Astrocyte of the spinal cord (primary cell): ENCODE measurements at places on chromosomes 2 and 18.

GRCh38 chr18:48226401-48226800, 182.8 kb downstream of the ZBTB7C start:
- DNase-seq: no peak

DNA sequence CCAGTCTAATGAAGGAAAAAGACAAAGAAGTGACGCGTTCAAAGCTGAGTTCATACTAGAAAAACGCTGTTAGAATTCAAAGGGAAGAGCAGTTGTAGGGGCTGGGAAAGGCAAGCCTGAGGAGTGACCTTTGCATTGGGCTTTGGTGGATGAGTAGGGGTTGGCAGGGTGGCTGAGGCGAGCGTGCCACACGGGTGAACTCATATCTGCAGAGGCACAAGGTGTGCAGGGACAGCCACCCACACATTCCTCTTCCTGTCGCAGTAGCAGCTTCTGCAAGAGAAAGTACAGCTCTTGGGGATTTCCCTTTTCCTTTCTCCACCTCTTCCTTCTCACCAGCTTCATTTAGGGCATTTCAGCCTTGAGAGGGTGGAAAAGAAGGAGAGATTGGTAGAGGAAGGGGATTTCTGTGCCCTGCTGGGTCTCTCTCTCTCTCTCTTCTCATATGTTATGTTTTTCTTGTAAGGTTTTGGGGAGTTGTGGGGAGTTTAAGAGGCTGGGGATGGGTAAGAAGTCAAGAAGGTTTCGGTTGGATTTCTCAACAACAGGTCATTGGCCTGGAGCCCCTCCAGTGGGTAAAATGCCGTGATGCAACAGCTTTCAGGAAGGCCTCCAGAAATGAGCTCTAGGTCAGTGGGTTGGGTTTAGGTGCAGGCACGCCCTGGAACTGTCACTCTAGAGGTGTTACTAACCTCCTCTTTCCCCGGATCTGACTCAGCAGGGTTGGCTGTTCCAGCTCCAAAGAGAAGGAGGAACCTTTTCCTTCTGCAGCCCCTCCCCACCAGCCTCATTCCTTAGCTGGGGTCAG, 40.1 kb downstream of the ODC1 start:
- peak; percentile 68 for DNase-seq

DNA sequence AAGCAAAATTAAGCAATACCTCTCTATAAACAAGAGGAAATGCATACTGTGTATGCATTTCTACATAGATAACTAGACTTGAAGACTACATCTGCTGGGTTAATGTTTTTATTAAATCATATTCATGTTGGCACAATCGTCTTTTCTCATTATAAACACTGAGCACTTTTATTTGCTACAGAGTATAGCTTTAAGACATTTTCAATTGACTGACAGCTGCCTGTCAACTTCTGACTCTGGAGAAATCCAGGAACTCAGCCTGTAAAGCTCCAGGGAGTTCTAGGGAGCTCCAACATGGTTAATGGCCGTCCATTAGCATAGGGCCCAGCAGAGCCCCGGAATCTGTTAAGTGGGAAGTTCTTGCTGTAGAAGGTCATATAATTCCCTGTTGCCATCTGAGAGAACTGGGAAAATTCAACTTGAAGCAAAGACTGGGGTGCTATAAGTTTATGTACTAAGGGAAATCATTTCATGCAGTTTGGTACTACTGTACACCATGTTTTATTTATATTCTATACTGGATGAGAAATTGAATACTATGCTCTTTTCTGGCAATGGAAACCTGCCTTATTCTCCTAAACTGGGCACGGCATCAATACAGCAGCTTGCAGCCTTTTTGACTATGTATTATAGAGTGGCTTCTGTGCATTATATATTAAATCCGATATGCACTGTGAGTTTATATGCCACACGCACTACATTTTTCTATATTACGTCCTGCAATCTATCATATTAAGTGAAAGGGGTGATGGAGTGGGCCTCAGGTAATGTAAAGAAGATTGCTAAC, 243.5 kb upstream of the ZNF521 start:
- DNase-seq: no peak

DNA sequence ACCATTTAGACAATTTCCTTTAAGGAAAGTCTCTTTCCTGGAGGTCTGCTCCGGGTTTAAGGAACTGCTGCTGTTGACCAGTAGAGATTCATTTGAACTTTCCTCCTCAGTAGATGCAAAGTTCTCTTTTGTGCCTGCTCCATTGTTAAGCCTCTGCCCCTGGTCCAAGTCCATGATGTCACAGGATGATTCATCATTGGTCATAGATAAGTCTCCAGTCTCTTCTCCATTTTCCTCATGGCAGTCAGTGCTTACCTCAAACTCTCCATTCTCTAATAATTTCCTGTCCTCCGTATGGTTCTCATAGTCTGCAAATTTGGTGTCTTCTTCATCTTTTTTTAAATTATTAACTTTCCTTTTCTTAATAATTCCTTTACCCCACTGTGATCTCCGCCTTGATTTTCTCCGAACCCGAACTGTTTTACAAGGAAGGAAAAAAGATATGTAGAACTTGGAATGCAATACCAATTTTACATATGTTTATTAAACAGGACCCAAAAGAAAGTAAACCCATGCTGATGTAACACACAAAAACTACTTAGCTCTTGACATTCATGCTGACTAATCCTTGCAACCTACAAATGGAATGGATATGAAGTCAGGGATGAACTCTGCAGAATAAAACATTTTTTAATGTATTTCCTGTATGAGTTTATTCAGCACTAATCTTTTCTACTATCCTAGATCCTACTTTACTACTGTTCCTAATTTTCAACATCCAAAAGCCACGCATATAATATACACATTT, 169.1 kb downstream of the ATAD2B start:
- peak; percentile 84 for DNase-seq

DNA sequence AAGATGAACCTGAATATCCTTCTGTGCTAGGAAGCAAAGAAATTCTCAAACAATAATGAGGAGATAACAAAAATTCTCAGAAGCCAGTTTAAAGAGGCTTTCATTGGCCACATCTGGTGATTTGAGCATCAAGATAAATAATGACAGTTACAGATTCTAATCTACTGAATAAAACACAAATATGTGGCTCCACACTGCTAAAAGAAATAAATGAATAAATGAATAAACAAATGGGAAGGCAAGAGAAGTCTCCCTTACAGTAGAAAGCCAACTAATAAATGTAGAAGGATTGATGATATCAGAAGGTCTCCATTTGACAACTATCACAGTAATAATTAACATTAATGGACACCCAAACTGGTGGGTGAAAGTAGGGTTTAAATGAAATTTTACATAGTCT, 54.6 kb upstream of the ADAM23 start:
- no peak for DNase-seq

- DNase-seq: no peak
Observed at GRCh38 chr2:236579746-236580315, 10.2 kb downstream of the ACKR3 start.
